ENCODE measurements at places on chromosomes 4 and X.

GRCh38 chr4:173405840-173406606, 7.1 kb upstream of the SCRG1 start:
- H3K4me3 ChIP-seq: no peak overlapping the region
- DNase-seq: no peak
- no peaks in the 10 kb centered on the region for H3K27me3 ChIP-seq
- H3K36me3 ChIP-seq: peaks cover 16% of the 10 kb centered on the region
- H3K27ac ChIP-seq: no peak overlapping the region
- peaks cover 3% of the 10 kb centered on the region for H3K4me1 ChIP-seq

GRCh38 chr4:95531141-95531540, 17.6 kb downstream of the UNC5C start:
- DNase-seq: no peak
- no peaks in the 10 kb centered on the region for H3K36me3 ChIP-seq
- H3K4me1 ChIP-seq: peaks cover 50% of the 10 kb centered on the region

GRCh38 chrX:30283456-30284200, 25.6 kb downstream of the NR0B1 start:
- no peaks in the 10 kb centered on the region for H3K27me3 ChIP-seq
- H3K4me1 ChIP-seq: peaks cover 21% of the 10 kb centered on the region
- no peak for DNase-seq

- H3K27ac ChIP-seq: no peak overlapping the region
Observed at GRCh38 chrX:113195949-113196348, 355.3 kb upstream of the AMOT start.

GRCh38 chr4:40887764-40888131, 138.0 kb downstream of the NSUN7 start:
- H3K36me3 ChIP-seq: peaks cover 30% of the 10 kb centered on the region
- peak overlapping the region; percentile 57 for H3K27ac ChIP-seq
- peaks cover 6% of the 10 kb centered on the region for H3K4me1 ChIP-seq
- no peaks in the 10 kb centered on the region for H3K27me3 ChIP-seq
- DNase-seq: no peak

DNA sequence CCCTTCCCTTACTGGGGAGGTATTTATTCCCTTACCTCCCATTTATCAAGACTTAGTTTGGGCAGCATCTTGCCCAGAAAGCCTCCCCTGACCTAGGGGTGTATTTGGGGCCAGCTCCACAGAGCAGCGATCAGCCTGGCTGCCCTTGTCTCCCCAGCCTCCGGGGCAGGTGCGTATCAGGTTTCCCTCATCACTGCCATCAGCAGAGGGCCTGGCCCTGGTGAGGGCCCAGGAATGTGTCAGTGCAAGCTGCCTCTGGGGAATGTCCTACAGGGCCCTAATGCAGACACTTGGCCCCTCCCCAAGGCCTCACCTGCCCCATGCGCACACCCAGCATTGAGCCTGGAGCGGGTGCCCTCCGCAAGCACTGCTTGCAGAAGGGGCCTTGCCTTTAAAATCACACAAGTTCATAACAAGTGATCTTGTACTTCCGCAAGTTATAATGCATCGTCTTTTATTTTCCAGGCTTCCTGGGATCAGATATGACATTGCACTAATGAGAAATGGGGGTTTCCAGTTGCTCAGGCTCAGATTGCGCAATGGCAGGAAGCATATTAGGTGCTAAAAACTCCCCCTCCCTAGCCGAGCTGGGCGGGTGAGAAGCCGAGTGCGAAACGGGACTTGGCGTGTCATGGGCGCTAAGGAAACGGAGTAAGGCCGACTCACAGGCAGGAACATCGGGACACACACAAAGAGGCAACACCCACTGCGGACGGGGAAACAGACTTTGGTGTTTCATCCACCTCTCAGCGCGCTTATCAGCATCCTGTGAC, 25.4 kb upstream of the AFAP1 start:
- peaks cover 2% of the 10 kb centered on the region for H3K27me3 ChIP-seq
- no peak for DNase-seq
- no peak overlapping the region for H3K27ac ChIP-seq
- peaks cover 33% of the 10 kb centered on the region for H3K4me1 ChIP-seq

GRCh38 chr4:89469516-89469915, 161.9 kb upstream of the GPRIN3 start:
- no peak for DNase-seq
- H3K4me1 ChIP-seq: peaks cover 6% of the 10 kb centered on the region
- peaks cover 3% of the 10 kb centered on the region for H3K27me3 ChIP-seq
- H3K36me3 ChIP-seq: no peaks in the 10 kb centered on the region
- H3K4me3 ChIP-seq: no peak overlapping the region

DNA sequence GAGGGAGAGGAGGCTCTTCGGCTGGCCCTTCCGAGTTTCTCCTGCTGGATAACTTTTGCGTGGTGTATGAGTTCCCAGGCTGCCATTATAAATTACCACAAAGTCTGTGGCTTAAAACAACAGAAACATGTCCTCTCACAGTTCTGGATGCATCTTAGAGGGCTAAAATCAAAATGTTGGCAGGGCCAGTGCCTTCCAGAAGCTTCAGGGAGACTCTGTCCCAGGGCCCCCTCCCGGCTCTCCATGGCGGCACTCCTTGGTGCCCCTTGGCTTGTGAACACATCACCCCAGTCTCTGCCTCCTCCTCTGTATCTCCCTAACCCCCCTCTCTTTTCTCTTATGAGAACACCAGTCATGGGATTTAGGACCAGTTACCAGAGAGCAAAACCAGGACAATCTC, 23.3 kb upstream of the PPP2R2C start:
- peaks cover 34% of the 10 kb centered on the region for H3K27me3 ChIP-seq
- no peak for DNase-seq
- H3K4me3 ChIP-seq: no peak overlapping the region
- no peaks in the 10 kb centered on the region for H3K36me3 ChIP-seq
- peaks cover 3% of the 10 kb centered on the region for H3K4me1 ChIP-seq
- H3K27ac ChIP-seq: no peak overlapping the region

DNA sequence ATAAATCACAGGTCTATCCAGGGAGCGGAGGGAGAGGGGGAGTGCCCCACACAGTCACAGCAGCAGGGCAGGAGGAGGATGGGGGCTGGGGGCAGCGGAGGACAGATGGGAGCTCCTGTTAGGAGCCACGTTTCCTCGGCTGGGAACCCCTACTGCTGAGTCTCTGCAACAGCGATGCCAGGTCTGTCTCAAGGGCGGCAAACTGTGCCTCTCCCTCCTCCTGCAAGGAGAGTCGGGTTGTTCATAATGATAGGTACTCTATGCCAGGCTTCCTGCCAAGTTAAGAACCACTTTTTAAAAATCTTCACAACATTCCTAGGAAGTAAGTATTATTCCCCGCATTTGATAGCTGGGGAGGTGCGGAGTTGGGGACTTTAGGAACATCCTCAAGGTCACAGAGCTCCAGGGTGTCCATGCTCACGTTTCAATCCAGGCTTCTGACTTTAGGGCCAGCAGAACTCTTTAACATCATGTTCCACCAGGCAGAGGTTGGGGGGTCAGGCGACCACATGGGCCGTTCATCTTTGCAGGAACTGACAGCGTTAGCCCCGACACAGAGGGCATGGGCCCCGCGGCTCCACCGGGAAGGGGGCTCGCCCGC, 98.3 kb upstream of the MAML3 start:
- H3K4me1 ChIP-seq: peaks cover 29% of the 10 kb centered on the region
- H3K4me3 ChIP-seq: peak overlapping the region; percentile 59
- DNase-seq: no peak
- no peaks in the 10 kb centered on the region for H3K36me3 ChIP-seq
- peak overlapping the region; percentile 56 for H3K27ac ChIP-seq
- no peaks in the 10 kb centered on the region for H3K27me3 ChIP-seq

DNA sequence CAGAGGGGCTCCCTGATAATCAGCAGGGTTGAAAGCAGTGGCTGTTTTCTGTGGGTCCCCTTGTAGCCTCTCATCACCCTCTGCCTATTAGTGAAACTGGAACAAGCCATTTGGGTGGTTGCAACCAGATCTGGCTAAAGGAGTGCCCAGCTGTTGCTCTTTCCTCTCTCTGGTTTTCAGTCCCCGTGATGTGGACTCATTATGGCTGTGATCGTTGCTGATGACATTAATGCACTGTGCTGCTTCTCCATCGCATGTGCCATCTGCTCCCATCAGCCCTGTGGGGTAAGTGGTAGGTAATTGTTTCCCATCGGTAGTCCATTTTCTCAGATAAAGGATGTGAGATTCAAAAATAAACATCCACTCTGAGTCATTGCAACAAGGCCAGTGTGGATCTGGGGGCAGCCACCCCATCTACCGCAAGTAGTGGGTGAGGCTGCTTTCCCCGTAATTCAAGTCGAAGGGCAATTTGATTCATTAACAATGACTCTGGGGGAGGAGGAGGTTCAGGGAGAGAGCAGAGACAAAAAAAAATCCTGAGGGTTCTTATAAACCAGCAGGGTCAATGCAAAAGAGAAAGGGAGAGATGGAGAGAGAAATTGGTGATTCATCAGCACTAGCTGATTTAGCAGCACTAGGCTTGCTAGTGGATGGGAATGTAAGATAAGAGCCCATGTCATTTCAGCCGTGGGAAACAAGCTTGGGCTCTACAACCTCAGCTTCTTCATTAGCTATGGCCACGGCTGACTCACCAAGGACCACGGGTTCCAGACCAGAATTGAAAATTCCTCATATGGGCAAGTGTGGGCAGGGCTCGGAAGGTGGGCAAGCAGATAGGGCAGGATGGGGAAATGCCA, 357.8 kb downstream of the MID1IP1 start:
- no peak for DNase-seq
- peaks cover 13% of the 10 kb centered on the region for H3K27me3 ChIP-seq
- H3K36me3 ChIP-seq: no peaks in the 10 kb centered on the region
- peaks cover 5% of the 10 kb centered on the region for H3K4me1 ChIP-seq
- peak overlapping the region; percentile 34 for H3K27ac ChIP-seq

GRCh38 chr4:7792616-7793015, 147.0 kb downstream of the AFAP1 start:
- peaks cover 18% of the 10 kb centered on the region for H3K36me3 ChIP-seq
- no peaks in the 10 kb centered on the region for H3K27me3 ChIP-seq
- H3K27ac ChIP-seq: peak overlapping the region; percentile 80
- H3K4me1 ChIP-seq: peaks cover 44% of the 10 kb centered on the region
- H3K4me3 ChIP-seq: no peak overlapping the region

DNA sequence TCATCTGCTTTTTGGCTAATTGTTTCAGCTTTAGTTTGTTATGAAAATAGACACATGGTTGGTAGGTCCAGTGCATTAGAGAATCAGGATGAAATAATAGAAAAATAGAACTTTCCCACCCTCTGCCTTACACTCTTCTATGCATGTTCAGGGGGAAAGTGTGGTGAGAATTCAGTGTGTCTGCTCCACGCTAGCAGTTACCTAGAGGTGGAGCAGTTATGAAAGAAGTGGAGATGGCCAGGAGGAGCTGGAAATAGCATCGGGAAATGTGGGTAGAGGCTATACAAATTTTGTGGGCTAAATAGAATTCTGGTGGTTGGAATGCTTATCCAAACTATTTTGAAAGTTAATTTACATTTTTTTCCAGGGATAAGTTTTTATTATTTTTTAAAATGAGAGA, 91.4 kb upstream of the MAD2L1 start:
- peaks cover 1% of the 10 kb centered on the region for H3K27me3 ChIP-seq
- peaks cover 4% of the 10 kb centered on the region for H3K4me1 ChIP-seq
- no peaks in the 10 kb centered on the region for H3K36me3 ChIP-seq
- H3K27ac ChIP-seq: no peak overlapping the region
- DNase-seq: no peak

DNA sequence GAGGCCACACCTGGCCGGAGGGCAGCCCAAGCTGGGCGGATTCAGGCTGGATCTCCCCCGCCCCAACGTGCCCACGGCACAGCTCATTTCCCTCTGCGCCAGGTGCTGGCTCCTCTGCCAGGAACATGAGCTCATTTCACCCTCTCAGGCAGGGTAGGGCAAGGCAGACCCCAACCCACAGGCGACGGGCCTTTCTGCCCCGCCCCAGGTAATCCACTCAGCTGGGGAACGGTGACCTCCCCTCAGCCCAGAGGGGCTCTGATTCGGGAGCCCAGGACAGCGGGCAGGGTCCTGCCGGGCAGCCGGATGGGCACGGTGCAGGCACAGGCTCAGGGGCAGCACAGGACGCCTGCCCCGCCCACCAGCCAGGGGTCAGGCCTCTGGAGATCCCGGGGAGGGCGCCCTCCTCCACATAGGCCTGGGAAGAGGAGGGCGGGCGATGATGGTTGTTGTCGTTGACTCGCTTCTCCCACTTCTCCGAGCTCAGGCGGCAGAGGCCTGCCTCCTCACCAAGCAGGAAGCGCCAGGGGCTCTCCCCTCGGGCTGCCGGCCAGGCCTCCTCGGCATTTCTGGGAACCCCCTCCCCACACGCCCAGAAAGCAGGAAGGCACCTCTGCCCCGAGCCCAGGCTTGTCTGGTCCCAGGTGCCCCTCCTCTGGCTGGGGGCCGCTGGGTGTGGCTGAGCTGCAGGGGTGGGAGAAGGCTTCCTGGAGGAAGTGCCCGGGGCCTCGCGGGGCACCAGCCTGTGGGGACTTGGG, 31.1 kb downstream of the TACC3 start:
- no peak overlapping the region for H3K27ac ChIP-seq
- H3K36me3 ChIP-seq: no peaks in the 10 kb centered on the region
- no peak for DNase-seq
- no peaks in the 10 kb centered on the region for H3K4me1 ChIP-seq
- H3K27me3 ChIP-seq: no peaks in the 10 kb centered on the region
